ENCODE measurements at places on chromosomes 3 and 15. TPM values are rescaled to one million over a fixed set of nuclear protein-coding genes. Genes with fewer than 3 reads are reported as not detected.

- DNase-seq = peak; percentile 79
These were observed 130.5 kb upstream of the EIF1B start for GRCh38 chr3:40179016-40179415.

- no peak for DNase-seq
These were observed 58.9 kb downstream of the CMTM8 start for GRCh38 chr3:32297366-32297765.

- DNase-seq = no peak
These were observed 48.9 kb downstream of the SSUH2 start for GRCh38 chr3:8595695-8596115.

- DNase-seq = no peak
These were observed 12.8 kb upstream of the CFAP44 start for GRCh38 chr3:113454057-113454456.

Gene VPS39
- 49.1 TPM for total RNA-seq

- no peak for DNase-seq
These were observed 276.2 kb upstream of the CTNNB1 start for GRCh38 chr3:40923143-40923542.

DNA sequence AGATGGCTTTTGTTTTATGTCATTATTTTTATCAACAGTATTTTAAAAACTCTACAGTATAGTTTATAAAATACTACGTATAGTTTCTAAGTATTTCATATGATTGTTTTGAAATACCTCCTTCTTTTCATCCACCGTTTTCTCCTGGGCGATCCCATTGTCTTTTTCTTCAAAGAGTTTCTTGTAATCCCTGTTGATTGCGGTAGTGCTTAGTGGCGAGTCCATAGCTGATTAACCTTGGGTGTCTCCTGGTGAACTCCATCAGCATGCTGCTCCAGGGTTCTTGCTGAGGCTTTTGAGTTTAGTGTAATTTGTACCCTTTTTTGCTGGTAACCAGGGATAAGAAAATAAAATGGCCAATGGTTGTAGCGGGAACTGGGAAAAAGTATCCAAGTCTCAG is 3.6 kb downstream of the PIAS1 start:
- DNase-seq = no peak

GRCh38 chr3:160106905-160107861 is 118.0 kb upstream of the C3orf80 start:
- peak; percentile 71 for DNase-seq

- no peak for DNase-seq
These were observed 24.7 kb upstream of the ATP10A start for GRCh38 chr15:25887870-25888269.

Gene ASB14
- not detected for total RNA-seq

Gene LINGO1
- 0.79 TPM for total RNA-seq

DNA sequence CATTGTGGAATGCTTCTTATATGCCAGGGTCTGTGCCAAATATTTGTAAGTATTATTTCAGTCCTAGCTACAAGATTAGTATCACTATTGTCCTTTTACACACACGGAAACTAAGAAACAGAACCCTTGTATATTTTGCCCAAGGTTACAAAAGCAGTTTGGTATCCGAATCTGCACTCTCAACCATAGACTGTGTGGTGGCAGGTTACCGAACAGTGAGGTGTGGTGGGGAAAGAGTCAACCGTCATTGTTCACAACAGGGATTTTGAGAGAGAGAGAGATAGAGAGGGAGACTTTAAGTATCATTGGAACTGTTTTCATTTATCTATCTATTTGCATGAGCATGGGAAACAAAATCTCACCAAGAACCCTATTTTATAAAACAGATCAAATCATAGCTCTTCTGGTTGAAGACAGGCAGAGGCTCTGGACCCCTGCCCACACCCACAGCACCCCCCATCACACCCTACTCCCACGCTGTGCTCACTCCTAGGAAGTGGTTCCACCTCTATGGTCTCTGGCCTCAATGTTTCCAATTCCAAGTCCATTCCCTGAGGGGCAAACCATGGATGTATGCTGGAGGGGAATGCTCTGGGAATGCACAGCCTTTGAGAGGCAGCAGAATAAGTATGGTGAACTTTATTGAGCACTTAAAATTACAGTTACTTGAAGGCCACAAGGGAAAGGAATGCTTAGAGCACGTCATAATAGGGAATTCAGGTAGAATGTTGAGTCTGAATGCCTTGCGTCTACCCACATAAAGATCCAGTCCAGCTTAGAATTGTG is 69.0 kb downstream of the ARHGAP31 start:
- no peak for DNase-seq
